Pons (tissue), 1 donor: ENCODE measurements at places on chromosomes 4 and X.
A peak's percentile ranks its signal among the peaks of the same experiment; 100 is the strongest.

- no peak for DNase-seq
Observed at GRCh38 chr4:133593764-133594163, 444.7 kb downstream of the PCDH10 start.

GRCh38 chrX:41491267-41492004, 44.3 kb downstream of the NYX start:
- peak; percentile 3 for DNase-seq

GRCh38 chr4:140807491-140808252, 51.5 kb upstream of the TBC1D9 start:
- peak; percentile 77 for DNase-seq

DNA sequence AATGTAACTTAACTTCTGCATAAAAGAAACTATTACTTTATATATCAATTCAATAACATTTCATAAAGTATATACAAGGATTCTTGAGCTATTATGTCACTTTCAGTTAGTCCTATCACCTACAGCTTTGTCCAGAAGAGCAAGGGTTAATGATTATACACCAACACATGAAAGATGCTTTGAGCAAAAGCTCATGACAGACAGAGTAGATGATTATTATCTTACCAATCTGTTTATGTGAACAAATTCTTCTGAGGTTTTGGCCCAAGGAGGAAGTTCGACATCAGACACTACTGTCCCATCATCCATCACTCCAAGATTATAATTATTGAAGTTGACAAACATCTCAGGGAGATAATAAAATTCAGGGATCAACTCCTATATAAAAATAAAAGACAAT, 166.7 kb upstream of the MAB21L2 start:
- DNase-seq = no peak

- no peak for DNase-seq
Observed at GRCh38 chrX:64205441-64205734, at the start of gene AMER1. Gene AMER1 (minus strand): TSS chrX:64205708. CDS start chrX:64193286, 12,422 bp downstream.

DNA sequence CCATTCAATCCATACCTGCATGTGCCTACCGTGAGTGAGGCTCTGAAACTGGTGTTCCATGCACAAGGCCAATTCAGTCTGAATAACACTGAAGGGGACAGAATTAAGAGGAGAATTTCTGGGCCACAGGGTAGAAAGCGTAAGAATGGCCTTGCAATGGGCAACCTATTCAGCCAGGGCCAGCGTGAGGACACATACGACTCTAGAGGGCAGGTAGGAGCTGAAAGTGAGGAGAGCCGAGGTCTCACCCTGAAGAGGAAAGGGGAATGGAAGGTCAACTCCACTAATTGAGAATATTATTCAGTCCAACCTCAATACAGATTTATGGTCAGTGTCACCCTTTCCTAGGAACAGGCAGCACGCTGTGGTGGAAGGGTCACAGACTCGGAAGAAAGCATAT, 202.2 kb downstream of the TRIML1 start:
- DNase-seq = no peak

DNA sequence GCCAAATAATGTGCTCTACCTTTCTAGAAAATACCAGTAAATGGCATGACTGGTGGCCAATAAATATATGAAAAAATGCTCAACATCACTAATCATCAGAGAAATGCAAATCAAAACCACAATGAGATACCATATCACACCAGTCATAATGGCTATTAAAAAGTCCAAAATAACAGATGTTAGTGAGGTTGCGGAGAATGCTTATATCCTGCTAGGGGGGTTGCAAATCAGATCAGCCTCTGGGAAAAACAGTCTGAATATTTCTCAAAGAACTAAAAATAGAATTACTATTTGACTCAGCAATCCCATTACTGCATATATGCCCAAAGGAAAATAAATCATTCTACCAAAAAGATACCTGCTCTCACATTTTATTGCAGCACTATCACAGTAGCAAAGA, 115.1 kb downstream of the RASGEF1B start:
- no peak for DNase-seq

- DNase-seq = peak; percentile 5
Observed at GRCh38 chrX:109487640-109488039, 5.8 kb upstream of the GUCY2F start.

GRCh38 chrX:88416002-88416401, 331.0 kb upstream of the CPXCR1 start:
- DNase-seq = no peak

- no peak for DNase-seq
Observed at GRCh38 chrX:109920325-109920724, 82.6 kb upstream of the TMEM164 start.

DNA sequence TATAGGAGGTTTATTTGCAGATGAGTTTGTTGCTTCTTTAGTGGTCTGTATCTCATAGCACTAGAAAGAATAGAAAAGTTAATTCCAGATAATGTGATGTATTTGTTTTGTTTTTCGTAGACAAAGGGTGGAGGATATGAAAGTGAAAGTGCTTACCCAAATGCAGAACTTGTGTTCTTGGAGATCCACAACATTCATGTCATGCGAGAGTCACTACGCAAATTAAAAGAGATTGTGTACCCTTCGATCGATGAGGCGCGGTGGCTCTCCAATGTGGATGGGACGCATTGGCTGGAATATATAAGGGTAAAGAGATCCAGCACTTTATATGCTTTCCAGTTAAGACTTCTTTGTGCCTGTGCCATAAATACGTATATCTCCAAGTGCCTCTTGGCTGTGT, 43.3 kb downstream of the MTMR1 start:
- DNase-seq = peak; percentile 15

DNA sequence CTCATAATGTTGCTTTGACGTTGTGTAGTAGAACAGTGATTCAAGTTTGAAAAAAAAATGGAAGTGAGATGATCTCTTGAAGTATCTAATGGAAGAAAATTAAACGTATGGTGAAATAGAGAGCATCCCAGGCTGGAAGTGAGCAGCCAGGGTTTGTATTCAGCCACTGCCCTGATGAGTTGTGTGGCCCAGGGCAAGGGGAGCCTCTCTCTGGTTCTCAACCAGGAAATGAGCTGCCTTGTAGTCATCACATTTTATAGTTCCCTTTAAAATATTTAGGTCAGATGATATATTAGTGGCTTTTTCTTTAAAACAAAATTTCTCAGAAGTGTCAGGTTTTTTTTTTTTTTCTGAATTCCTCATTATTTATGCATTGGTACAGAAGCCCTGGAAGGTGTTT, 150.3 kb downstream of the GPAT3 start:
- DNase-seq = no peak

DNA sequence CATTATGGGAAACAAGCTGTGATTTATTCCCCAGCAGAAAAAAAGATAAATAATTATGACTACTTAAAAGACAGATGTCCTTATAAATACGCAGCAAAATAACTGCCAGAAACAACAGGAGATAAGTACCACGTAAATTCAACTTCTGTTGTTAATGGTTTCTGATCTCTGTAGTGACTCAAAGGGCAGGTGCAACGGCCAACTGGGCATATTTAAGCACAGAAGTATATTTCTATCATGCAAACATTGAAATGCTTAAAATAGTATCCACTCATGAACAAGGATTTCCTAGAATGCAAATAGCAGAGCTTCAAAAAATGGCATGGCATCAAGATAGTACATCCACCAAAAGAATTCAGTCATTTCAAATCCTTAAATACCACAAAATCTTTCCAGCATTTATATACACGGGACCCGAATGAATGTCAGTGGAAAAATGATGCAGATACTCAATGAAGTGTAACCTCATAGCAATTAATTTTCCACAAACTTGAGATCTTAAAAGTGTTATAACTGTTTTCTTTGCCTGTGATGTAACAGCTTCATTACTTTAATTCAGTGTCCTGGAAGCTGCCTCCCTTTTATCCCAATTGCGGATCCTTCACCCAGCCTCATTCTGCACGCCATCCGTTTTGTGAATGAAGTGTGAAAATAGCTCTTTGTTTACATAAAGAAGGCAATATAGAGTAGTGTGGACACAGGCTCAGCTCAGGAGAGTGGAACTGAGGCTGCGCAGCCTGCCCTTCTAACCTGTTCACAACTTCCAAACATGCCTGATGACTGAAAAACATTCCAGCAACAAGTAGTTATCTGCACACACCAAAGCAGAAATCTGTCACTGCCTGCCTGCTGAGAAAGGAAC, 10.2 kb downstream of the PDGFC start:
- no peak for DNase-seq

DNA sequence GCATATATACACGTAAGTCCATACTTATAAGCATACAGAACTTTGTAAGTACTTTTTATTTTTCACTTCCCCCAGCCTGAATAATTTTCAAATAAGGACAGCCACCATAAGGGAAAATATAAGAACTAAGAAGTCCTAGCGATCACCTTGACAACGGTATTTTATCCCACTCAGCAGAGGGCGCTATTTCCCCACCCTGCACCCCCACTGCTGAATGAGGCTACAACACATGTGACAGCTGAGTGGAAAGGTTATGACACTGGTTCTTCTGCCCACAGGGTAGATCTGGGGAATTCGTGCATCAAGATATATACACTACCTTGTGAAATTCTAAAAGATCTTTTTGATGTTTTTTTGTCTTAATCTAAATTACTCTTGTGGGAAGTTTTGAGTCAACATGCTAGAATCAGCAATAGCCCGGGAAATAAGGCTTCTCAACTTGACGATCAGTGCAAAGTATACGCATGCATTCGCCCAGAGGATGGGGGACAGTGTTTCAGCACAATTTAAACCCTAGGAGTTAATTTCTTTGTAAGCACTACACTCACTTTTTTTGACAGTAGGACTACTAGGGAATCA, 151.5 kb downstream of the CORIN start:
- peak; percentile 25 for DNase-seq

- DNase-seq = peak; percentile 89
Observed at GRCh38 chrX:81121513-81122363, 80.0 kb downstream of the HMGN5 start.

- DNase-seq = no peak
Observed at GRCh38 chr4:83929550-83929949, 393.6 kb downstream of the GPAT3 start.

- no peak for DNase-seq
Observed at GRCh38 chr4:7463566-7464258, 29.0 kb upstream of the PSAPL1 start.

DNA sequence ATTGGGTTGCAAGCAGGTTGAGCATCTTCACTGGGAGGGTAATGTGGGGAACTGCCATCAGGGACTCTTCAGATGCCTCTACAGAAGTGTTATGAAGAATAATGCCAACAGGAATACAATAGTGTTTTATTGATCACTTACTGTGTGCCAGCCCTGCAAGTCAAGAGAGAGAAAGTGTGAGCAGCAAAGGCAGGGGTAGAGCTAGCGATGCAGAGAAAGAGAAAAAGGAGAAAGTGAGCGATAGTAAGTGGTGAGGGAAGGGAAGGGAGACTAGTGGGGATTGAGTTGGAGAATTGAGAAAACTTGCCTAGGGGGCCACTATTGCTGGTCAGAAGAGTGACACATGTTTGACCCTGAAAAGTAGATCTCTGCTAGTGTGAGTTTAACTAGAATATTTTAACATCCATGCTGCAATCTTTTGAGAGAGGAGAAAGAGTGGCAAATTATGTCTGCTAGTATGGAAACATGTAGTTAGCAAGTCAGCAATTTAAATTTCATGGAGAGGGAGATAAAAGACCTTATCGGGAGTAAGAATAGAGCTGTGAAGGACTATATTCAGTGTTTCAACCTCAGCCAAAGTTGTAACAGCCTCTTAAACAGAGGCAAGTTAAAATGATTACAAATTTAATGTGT, 12.2 kb downstream of the AFF1 start:
- no peak for DNase-seq

GRCh38 chr4:22802876-22803275, 110.1 kb downstream of the GBA3 start:
- DNase-seq = no peak

GRCh38 chr4:152729466-152729865, 49.7 kb upstream of the TMEM154 start:
- no peak for DNase-seq

- no peak for DNase-seq
Observed at GRCh38 chr4:189765301-189765700, 175.4 kb upstream of the FRG1 start.

DNA sequence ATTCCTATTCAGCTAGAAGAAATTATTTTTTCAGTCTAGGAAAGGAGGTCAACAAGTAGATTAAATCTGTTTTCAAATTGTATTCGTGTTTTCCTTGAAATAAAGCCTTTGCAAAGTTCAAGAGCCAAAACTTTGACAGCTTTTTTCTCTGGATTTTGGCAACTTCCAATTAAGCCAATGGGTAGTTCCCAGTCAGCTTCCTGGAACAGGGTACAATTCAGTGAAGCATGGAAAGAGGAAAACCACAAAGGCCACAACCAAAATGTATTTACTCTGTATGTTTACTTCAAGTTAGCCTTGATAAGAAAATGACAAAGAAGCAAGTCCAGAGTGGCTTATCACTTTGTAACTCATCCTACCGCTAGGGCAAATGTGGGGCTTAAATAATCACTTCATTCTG, 188.6 kb downstream of the COMMD8 start:
- DNase-seq = no peak

GRCh38 chr4:128812442-128813235, 3.1 kb downstream of the JADE1 start:
- peak; percentile 41 for DNase-seq

- DNase-seq = no peak
Observed at GRCh38 chr4:106364282-106364681, 4.3 kb downstream of the GIMD1 start.

GRCh38 chrX:133402042-133402453, 13.2 kb downstream of the GPC4 start:
- peak; percentile 9 for DNase-seq

DNA sequence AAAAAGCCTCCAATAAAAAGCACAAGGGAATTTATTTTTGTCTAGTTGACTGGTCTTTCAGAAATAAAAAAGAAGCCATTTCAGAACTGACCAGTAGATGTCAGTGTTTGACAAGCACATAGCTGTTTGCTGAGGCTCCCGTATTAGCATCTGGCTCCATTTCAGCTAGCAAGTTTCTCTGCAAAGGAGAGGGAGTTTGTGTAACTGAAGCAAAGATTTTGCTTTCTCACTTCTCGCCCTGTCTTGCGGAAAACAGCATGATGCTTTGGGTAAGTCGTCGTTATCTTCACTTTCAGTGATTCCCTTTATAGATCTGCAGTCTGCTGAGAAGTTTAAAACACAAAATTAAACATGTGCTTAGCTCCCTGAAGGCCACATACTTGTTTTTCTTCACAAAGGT, 85.5 kb downstream of the CT47B1 start:
- peak; percentile 73 for DNase-seq

GRCh38 chr4:127403471-127404084, 229.2 kb upstream of the INTU start:
- no peak for DNase-seq

DNA sequence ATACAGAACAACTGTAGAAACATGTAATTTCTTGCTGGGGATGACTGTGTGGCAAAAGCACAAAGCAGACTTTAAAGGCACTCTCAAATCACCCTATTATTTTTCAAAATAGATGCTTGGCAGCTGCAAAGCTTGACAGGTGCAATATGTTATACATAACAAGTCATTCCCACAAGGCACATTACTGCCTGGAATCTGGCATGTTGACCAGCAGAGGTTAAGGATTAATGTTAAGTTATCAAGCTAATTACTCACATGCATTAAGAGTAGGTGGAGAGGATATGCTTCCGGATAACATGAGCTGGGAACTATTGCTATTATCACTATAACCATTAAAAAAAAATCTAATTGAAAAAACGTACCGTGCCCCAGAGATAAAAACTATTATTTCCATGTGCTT, 17.8 kb downstream of the ANOS1 start:
- no peak for DNase-seq

- DNase-seq = no peak
Observed at GRCh38 chr4:170736710-170737109, 647.0 kb upstream of the AADAT start.
